ENCODE measurements at places on chromosomes 7 and 10. TPM values are rescaled to one million over a fixed set of nuclear protein-coding genes. Genes with fewer than 3 reads are reported as not detected.

GRCh38 chr10:95330966-95331453 lies 40.2 kb upstream of the PDLIM1 start:
- peaks cover 21% of the 10 kb centered on the region for H3K36me3 ChIP-seq
- H3K4me1 ChIP-seq = peaks cover 22% of the 10 kb centered on the region

GRCh38 chr10:104642658-104643302 lies 1.7 kb downstream of the SORCS3 start:
- H3K36me3 ChIP-seq = no peaks in the 10 kb centered on the region
- H3K4me3 ChIP-seq = peak overlapping the region; percentile 35
- no peak overlapping the region for H3K27ac ChIP-seq
- H3K27me3 ChIP-seq = peaks cover 21% of the 10 kb centered on the region

DNA sequence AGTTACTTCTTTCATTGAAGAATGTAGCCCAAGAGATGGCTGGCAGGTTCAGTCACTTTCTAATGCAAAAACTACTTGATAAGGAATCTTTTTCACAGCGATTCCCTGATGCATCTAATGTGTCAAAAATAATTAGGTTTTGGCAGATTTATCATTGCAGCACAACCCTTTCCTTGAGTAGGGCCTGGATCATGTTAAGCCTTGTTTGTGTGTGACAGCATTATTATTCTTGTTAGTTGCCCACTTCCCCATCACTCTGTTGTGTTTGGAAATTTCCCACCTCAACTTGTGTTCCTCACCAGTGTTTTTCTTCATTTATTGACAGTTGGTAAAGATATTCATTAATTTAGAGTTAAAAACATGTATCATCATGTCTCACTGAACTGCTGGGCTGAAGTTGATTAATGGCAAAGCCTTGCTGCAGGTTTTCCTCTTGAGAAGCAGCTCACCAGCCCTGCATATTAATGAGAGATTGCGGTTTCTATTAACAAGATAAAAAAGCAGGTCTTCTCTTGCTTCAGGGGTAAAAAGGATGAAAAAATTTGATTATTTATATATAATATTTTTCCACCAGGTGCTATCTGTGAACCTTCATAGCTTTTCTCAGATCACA lies 233.3 kb upstream of the MDFIC start:
- no peaks in the 10 kb centered on the region for H3K27me3 ChIP-seq
- H3K27ac ChIP-seq = no peak overlapping the region
- DNase-seq = no peak
- H3K36me3 ChIP-seq = peaks cover 5% of the 10 kb centered on the region

GRCh38 chr7:41955451-41955850 lies 252.6 kb upstream of the INHBA start:
- no peaks in the 10 kb centered on the region for H3K27me3 ChIP-seq
- H3K27ac ChIP-seq = no peak overlapping the region
- peaks cover 28% of the 10 kb centered on the region for H3K4me1 ChIP-seq
- no peak overlapping the region for H3K4me3 ChIP-seq
- no peak for DNase-seq

GRCh38 chr10:56679578-56679977 lies 318.5 kb upstream of the ZWINT start:
- no peaks in the 10 kb centered on the region for H3K4me1 ChIP-seq
- no peak overlapping the region for H3K27ac ChIP-seq
- no peak for DNase-seq
- H3K4me3 ChIP-seq = no peak overlapping the region
- H3K36me3 ChIP-seq = no peaks in the 10 kb centered on the region

DNA sequence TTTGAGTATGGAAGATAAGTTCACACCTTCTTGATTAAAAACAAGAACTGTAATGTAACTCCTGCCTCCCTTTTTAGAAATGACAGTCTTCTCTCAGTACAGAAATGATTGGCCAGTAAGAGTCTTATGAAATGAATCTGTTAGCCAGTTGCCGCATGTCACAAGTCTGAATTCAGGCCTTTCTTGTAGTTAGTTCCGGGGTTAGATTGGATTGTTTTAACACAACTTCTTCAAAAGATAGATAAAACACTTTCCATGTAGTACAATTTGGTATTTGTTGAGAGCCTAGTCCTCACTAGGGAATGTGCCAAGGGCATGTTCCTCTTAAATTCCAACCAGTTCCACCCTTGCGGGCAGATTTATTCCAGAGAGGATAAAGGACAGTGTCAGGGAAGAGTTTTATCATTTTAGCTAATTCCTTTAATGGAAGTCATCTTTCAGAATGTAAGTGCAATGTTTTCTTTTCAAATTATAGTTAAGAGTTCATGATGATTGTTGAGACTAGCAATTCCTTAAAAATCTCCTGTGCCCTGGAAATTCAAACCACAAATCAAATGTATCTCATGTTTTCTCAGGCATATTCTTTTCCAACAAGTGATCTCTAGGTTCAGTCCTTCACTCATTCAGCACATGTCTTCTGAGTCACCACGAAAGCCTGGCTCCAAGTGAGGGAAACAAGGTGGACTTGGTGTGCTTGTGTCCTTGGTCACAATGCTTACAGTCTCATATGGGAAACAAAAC lies 4.1 kb downstream of the FHIP2A start:
- H3K4me1 ChIP-seq = peaks cover 57% of the 10 kb centered on the region
- peak overlapping the region; percentile 14 for H3K27ac ChIP-seq
- no peak overlapping the region for H3K4me3 ChIP-seq
- H3K27me3 ChIP-seq = no peaks in the 10 kb centered on the region
- DNase-seq = no peak
- no peaks in the 10 kb centered on the region for H3K36me3 ChIP-seq

DNA sequence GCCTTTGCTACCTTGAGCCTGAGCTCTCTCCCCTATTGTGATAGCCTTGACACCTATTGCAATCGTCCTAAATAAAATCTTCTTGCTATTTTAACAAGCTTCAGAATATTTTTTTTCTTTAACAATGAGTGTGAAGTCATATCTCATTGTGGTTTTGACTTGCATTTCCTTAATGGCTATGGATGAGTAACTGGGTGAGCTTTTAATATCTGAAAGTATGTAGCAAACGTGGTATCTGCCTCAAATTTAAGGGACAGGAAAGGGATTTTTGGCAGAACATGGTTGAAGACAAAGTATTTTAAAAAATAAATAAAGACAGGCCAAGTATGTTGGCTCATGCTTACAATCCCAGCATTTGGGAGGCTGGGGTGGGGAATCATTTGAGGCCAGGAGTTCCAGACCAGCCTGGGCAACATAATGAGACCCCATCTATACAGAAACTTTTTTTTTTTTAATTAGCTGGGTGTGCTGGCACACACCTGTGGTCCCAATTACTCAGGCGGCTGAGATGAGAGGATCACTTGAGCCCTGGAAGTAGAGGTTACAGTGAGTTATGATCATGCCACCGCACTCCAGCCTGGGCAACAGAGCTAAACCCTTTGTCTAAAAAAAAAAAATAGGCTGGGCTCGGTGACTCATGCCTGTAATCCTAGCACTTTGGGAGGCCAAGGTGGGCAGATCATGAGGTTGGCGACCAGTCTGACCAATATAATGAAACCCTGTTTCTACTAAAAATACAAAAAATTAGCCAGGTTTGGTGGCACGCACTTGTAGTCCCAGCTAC lies 319.3 kb upstream of the NRP1 start:
- no peak for DNase-seq
- H3K27me3 ChIP-seq = no peaks in the 10 kb centered on the region
- H3K4me3 ChIP-seq = no peak overlapping the region

DNA sequence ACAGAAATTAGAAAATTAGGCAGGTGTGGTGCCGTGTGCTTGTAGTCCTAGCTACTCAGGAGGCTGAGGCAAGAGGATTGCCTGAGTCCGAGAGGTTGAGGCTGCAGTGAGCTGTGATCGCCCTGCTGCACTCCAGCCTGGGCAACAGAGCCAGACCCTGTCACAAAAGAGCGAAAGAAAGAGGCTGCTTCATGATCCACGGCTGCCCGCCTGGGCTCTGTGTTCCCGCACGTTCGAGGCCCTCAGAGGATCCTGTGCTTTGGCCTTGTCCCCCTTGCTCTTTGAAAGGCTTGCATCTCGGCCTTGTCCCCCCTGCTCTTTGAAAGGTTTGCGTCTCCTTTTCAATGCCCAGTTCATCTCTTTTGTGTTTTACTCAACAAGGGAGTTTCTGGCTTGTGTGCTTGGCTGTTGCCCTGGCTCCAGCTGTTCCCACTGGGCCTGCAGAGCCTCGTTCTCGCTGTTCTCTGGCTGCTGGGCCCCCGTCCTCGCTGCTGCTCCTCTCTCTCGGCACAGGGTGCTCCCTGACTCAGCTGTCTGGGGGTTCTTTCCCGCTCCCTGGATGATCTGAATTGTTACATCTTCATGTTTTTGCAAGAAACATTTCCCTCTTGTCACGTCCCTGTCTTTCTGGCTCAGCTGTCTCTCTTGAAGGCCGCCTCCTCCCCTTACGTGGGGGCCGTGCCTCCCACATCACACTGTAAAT lies 45.1 kb upstream of the INPP5A start:
- H3K27ac ChIP-seq = no peak overlapping the region
- no peaks in the 10 kb centered on the region for H3K36me3 ChIP-seq
- peak; percentile 73 for DNase-seq
- no peaks in the 10 kb centered on the region for H3K27me3 ChIP-seq
- H3K4me3 ChIP-seq = no peak overlapping the region
- H3K4me1 ChIP-seq = no peaks in the 10 kb centered on the region

DNA sequence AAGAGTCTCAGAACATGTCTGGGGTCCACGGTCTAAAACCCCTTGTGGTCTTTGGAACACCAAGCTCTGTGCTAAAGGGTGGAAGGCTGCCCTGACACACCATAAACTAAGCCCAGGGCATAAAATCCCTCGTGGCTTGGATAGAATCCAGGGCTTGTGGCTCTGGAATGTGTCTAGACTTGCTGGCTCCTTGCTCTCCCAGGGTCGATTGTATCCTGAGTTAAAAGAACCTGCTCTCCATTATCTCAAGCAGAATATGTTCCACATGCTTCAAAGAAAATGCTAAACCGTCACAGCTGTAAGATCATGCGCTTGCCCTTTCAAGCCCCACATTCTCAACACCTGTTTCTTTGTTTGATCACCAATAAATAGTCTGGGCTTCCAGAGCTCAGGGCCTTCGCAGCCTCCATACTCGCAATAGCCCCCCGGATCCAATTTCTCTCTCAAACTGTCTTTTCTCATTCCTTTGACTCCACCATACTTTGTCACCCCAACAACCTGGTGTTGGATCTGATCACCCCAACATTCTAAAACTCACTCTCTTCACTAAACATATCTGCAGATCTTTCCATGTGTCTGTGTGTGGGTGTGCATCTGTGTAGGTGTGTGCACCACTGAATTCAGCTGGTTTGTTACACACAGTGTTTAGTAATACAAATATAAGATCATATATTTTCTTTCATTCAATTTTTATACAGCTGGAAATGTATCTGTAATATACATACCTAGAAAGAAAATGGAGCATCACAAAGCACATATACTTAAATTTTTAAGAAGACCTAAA lies 238.5 kb downstream of the ZMYND11 start:
- H3K4me1 ChIP-seq = peaks cover 9% of the 10 kb centered on the region
- H3K27me3 ChIP-seq = no peaks in the 10 kb centered on the region
- peaks cover 30% of the 10 kb centered on the region for H3K36me3 ChIP-seq
- DNase-seq = peak; percentile 54
- no peak overlapping the region for H3K4me3 ChIP-seq

Gene ST8SIA6
- 3.7 TPM for total RNA-seq

DNA sequence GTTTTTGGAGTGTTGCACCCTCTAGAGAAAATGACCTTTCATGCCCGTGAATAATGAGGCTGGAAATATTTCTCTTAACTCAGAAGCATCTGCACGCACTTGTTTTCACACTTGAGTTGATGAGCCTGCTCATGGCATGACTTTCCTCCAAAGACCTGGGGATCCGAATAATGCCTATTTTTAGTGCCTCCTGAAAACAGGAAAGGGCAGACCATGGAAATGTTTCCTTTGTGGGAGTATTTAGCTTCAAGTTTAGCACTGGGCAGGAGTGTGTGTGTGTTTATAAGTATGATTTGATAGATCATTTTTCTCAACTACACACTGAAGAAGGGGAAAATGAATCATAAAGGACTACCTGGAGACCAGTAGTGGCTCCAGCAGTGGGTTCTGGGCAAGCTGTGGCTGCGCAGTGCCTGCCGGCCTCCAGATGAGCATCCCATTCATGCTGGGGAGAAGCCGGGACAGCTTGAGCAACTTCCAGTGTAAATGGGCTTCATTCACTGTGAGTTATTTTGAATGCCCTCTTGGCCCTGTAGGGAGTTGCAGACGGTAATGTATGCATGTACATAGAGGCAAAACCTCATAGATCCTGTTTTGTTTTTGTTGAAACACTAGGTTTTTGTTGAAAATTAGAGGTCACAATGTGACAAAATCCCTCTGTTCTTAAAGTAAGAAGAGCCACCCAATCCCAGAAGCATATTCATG lies 117.8 kb upstream of the INSYN2A start:
- no peak for DNase-seq
- no peak overlapping the region for H3K4me3 ChIP-seq
- H3K4me1 ChIP-seq = peaks cover 20% of the 10 kb centered on the region
- H3K27me3 ChIP-seq = no peaks in the 10 kb centered on the region
- H3K27ac ChIP-seq = no peak overlapping the region
- no peaks in the 10 kb centered on the region for H3K36me3 ChIP-seq

DNA sequence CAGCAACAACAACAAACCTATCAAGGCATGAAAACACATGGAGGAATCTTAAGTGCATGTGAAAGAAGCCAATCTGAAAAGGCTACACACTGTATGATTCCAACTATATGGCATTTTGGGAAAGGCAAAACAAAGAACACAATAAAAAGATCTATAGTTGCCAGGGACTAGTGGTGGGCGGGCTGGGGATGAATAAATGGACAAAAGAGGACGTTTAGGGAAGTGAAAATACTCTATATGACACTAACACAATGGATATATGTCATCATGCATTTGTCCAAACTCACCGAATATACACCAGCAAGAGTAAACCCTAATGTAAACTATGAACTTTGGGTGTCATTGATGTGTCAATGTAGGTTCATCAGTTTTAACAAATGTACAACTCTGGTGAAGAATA lies 89.1 kb downstream of the SEMA3E start:
- DNase-seq = no peak
- no peak overlapping the region for H3K4me3 ChIP-seq
- no peak overlapping the region for H3K27ac ChIP-seq

Gene PTN
- 47.4 TPM for total RNA-seq

Gene ZNF394
- total RNA-seq = 48.0 TPM

DNA sequence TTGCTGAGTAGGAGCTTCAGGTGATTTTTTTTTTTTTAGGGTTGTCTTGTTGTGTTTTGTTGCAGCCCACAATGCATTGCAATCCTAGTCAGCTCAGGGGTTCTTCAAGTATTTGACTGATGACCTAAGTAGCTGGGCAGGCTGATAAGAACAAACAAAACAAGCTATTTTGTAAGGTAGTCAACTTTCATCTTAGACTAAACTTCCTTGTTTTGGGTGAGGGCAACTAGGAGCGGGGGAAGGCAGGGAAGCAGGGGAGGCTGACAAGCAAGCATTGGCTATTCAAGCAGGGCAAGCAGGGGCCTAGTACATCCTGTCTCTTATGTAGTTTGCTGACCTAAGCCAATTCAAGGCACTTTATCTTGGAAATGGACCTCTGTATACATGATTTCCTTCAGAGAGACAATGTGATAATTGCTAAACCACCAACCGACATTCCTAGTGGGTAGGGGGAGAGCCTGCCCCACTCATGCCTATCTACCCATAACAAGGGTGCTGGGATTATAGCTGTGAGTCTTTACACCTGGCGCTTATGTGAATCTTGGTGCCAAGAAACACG lies 163.3 kb upstream of the PRKCQ start:
- H3K27ac ChIP-seq = no peak overlapping the region
- no peak overlapping the region for H3K4me3 ChIP-seq
- no peaks in the 10 kb centered on the region for H3K4me1 ChIP-seq

- H3K4me1 ChIP-seq = peaks cover 74% of the 10 kb centered on the region
- H3K27ac ChIP-seq = no peak overlapping the region
- no peaks in the 10 kb centered on the region for H3K27me3 ChIP-seq
- no peak for DNase-seq
Observed at GRCh38 chr7:134907639-134908038, 78.7 kb upstream of the AGBL3 start.
